Activated gamma-delta T cell treated with Interleukin-2 at 50 U/mL for 16 hours (primary cell): ENCODE measurements at places on chromosomes 5 and 9.

GRCh38 chr5:114327987-114328386 lies 33.9 kb upstream of the KCNN2 start:
- no peak for DNase-seq

DNA sequence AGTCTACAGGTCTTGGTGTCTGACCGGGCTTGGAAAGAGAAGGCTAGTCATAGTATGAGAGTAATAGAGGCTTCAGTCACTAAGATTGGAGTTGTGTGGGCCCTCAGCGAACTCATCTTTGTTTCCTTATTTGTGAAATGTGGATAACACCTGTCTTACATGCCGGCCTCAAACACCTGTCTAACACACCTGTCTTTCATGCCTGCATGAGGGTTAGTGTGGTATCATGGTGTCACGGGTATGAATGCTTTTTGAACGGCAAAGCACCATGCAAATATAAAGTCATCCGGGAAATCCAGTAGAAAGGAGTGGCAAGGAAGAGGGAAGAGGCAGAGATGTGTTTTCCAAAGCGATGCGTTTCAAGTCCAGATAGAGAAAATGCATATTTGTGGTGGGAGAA lies 25.5 kb downstream of the GRAMD2B start:
- DNase-seq = no peak

DNA sequence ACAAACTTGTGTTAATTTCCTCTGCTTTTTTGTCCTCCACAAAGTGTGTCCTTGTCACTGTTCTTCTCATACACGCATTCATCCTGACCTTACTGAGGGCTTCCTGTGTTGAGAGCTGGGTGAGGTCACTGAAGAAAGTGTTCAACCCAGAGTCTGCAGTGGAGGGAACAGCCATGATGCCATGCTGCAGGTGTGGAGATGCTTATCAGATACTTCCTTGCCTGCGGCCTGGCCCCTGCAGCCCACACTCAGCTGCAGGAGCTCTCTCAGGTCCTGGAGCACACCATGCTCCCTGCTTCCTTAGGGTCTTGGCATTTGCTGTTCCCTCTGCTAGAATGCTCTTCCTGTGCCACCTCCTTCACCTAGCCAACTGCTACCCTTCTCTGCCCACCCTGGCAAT lies 108.1 kb upstream of the SPRY4 start:
- DNase-seq = peak; percentile 58

DNA sequence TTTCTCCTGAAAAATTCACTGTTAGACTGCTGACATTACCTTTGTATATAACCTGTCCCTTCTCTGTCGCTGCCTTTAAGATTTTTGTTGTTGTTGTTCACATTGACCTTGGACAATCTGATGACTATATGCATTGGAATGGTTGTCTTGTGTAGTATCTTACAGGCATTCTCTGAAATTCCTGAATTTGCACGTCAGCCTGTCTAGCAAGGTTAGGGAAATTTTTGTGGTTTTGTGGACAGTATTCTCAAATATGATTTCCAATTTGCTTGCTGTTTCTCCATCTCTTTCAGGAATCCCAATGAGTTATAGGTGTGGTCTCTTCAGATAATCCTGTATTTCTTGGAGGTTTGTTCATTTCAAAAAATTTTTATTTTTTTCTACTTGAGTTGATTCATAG lies 140.8 kb downstream of the PRR16 start:
- no peak for DNase-seq

GRCh38 chr9:111909444-111909843 lies 12.8 kb downstream of the UGCG start:
- DNase-seq = no peak

DNA sequence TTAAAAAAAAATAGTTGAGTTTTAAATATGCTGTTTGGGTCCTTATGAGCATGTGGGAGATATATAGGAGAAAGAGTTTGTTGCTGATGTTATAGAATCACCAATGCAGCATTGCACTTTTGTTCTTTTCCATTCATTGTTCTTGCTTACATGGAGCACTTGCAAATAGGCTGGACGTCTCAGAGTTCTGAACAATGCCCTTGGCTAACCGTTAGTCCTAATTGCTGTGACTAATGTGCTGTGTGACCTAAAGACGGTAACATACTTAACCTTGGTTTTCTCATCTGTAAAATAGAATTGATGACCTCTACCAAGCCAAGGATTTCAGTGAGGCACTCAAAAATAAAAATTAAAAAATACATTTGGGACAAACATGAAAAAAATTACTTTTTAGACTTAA lies 29.8 kb downstream of the PIK3R1 start:
- no peak for DNase-seq

- no peak for DNase-seq
Measured at GRCh38 chr9:116059466-116059865, 94.1 kb upstream of the PAPPA start.

DNA sequence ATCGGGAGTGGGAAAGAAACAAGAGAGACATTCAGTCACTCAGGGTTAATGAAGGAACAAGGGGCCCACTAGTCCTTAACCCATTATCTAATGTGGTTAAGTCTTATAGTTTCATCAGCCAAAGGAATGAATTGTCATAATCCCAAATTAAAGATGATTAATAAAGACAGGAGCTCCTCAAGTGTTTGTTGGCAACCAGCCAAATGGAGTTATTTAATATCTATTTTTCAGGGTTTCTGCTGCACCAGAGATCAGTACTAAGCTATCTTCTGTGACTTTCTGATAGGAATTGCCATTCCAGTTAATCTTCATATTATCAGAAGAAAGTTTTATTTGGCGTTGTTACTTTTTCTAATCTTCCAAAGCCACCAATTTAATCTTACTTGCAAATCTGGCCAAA lies 34.0 kb upstream of the FCHO2 start:
- DNase-seq = no peak

- DNase-seq = no peak
Measured at GRCh38 chr9:27192291-27192960, 83.4 kb downstream of the TEK start.

GRCh38 chr9:92658611-92659010 lies 11.3 kb downstream of the IPPK start:
- DNase-seq = no peak

GRCh38 chr5:115961381-115962238 lies 665 bp upstream of the LVRN start:
- DNase-seq = no peak

DNA sequence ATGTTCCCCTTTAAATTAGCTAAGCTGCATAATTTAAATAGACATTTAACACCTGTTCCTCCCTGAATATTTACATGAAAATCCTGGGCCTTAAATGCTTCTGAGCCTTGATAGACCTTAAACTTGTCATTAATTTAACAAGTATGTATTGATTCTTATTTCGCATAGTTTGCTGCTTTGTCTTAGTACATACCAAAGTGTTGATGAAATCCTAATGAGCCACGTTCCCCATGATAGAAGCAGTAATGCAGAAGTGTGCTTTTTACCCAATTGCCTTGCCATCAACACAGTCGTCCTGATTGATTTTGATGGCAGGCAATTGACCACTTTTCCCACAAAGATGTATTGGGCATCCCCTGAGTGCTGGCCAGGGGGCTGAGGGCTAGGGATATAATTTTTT lies 213.5 kb downstream of the SGCD start:
- no peak for DNase-seq

DNA sequence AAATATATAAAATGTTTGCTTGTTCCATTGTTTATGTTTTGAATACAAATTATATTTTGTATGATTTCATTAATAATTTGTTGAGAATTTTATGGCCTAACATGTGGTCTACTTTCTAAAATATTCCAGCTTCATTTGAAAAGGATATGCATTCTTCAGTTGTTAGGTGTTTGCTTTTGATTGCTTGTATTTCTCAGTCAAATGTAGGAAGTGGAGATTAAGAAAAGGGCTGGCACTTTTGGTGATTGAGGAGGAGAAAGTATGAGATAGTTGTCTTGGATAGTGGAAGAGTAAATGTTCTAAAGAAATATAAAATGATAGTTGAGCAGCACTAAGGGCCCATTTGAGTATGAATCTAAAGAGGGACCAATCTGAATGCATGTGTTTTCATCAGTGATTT lies 23.1 kb downstream of the JAK2 start:
- no peak for DNase-seq

DNA sequence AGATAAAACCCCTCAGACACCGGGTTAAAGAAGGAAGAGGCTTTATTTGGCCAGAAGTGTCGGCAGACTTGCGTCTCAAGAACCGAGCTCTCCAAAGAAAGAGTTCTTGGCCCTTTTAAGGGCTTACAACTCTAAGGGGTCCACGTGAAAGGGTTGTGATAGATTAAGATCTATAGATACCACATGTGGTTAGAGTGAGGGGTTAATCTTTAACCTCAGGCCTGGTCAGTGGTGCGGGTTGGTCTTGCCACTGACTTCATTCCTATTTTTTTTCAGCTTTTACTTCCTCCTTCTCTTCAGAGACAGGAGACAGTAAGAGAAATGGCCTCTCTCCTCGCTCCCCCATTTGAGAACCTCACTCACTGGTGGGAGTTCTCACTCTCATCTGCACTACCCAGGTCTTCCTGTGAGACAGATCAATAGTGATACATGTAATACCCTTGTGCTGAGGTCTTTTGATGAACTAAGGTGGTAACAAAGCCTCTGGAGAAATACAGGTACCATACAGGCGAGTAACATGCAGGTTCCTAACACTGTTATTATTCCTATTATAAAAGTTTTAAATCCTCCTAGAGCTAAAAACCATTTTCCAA lies 52.4 kb upstream of the COX7C start:
- DNase-seq = no peak

DNA sequence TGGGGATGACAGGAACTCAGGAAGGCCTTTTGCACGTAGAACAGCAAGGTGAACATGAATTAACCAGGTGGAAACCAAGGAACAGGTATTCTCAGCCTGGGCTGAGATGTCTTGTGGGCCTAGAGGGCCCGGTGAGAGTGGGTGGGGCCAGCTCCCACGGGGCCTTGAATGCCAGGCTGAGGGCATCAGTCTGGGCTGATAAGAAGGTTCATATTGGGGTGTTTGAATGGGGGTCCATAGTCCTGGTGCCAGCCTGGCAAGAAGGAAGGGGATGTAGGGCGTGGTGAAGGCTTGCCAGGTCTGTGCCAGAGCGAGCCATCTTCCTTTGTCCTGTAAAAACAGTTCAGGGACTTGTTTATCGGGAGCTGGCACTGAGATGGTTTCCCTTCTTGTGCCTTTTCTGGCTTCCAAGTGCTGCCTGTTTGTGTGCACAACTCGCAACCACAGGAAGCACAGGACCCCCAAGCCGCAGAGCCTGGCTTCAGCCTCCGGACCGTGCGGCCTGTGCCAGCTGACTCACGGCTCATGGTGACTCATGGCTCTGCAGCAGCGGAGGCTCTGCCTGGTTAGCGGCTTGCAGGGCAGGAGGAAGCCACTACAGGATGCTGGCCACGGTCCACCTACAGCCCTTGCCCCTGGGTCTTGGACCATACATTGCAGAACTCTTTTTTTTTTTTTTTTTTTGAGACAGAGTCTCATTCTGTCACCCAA lies 2.4 kb downstream of the CARD19 start:
- peak; percentile 73 for DNase-seq

DNA sequence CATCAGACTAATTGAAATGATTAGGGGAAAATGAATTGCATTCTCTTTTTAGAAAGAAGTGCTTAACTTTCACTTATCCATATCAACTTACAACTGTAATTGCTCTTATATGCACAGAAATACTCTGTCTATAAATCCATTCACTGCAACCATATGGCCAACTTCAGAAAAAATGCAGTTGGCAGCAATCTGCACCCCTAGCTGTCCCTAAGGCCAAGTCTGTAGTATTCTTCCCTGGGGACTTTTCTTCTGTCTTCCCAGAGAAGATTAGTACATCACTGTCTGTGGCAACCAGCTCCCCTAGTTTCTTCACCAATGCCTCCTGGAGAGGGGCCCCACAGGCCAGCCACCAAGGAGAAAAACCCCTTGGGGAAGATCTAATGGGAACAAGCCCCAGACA lies 45.4 kb downstream of the ABCA1 start:
- no peak for DNase-seq

GRCh38 chr5:99945478-99946442 lies 589.4 kb upstream of the FAM174A start:
- DNase-seq = no peak

- no peak for DNase-seq
Measured at GRCh38 chr9:130195638-130196037, 23.4 kb downstream of the NCS1 start.

GRCh38 chr5:11182441-11183080 lies 421.5 kb upstream of the DAP start:
- no peak for DNase-seq

GRCh38 chr5:170439223-170439943 lies 50.2 kb upstream of the KCNMB1 start:
- no peak for DNase-seq

DNA sequence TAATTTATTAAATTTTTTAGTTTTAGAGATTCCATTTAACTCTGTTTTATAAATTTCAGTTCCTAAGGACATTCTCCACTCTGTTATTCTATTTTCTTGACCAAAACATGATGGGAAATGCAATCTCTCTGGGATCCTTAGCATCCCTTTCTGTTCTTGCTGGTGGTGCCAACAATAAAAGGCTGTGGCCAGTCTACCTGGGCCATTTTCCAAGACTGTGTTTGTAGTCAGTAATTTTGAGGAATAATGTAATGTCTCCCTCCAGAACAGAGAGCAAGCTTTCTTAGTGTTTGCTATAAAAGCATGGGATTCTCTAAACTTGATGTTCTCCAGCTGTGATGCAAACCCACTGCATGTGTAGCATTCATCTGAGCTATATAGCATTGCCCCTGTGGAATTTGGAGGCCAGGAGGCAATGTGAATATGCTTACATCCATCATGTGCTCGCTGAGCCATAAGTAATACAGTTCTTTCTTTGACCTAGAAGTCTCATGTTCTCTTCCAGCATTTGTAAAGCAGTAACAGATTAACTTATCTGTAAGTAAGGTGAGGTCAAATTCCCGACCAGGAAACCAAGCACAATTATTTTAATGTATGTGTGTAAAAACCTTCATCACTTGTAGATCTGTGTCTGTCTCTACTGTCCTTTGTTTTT lies 211.5 kb upstream of the TAS2R1 start:
- no peak for DNase-seq

DNA sequence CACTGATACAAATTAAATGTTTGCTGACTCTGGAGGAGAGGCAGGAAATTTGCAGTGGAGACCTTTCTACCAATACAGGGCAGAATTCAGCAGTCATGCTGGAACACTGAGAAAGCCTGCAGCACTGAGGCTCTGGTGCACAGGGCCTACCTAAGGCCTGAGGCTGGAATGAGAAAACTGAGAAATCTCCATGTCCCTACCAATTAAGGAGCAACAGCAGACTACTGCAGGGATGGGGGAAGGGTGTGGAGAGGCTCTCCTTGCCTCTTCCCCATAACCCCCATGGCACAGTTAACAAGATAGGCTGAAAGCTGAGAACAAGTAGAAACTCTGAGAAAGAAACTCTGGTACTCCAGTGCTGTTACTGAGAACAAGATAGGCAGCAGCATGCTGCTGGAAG lies 10.5 kb downstream of the FBXO4 start:
- no peak for DNase-seq
